ENCODE measurements at places on chromosomes 2 and 18.
A peak's percentile ranks its signal among the peaks of the same experiment; 100 is the strongest.

- no peak for DNase-seq
Measured at GRCh38 chr2:9762164-9762563, 81.1 kb upstream of the TAF1B start.

GRCh38 chr2:215626812-215627281, 191.0 kb upstream of the FN1 start:
- DNase-seq = no peak

DNA sequence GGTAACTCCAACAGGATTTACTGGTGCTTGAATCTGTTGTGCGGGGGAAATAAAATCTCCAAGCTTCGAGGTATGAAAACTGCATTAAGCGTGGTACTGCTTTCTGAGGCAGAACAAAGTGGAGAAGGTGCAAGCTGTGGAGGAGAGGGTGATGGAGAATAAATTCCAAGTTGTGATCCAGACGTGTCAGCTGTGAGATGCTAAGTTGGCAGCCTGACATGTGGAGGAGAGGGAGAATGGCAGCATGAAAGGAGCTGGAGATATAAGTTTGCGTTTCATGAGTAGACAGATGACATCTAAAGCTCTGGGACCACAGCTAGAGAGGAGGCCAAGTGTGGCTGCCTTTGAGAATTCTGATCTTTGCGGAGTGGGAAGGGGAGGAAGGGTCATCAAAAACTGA, 411.8 kb downstream of the FBXO15 start:
- no peak for DNase-seq

GRCh38 chr18:79378536-79379250, 17.0 kb upstream of the NFATC1 start:
- DNase-seq = peak; percentile 68

GRCh38 chr2:223532712-223533111, 69.4 kb downstream of the SCG2 start:
- no peak for DNase-seq

DNA sequence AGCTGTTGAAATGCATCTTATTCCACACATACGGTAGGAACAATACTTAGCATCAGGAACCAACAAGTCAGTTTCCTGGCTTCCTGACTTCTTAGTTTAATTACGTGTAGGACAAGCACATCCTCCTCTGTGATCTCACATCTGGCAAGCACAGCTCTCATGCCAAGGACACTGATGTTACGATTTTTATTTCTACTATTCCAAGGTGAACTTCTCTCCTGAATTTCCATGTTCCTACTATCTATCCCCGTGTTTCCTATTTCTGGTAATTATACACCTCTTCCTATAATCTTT, 374.0 kb downstream of the NCKAP5 start:
- DNase-seq = no peak

DNA sequence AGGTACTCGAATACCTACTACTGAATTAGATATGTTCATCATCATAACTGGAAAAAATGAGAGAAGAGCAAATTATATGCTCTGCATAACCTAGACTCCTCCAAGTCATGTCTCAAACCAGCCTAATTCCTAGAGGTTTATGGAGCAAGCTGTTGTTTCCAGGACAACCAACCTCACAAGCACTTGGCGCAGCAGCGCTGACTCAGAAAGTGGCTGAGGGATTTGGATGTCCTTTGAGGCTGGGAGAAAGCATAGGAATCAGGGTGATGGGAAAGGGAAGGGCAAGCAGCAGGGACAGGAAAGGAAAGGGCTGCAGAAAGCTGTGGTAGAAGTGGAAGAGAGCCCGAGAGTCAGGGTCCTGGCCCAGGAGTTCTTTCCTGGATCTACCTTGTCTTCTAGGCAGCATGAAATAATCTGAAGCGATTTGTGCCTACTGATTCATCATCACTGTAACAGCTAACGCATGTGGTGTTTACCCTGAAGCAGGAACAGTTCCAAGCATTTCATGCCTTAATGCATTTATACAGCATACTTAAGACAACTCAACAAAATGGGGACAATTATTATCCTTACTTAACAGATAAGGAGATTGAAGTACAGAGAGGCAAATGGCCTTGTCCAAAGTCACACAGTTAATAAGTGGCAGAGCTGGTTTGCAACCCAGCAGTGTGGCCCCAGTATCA, 3.7 kb downstream of the PLEK start:
- no peak for DNase-seq

DNA sequence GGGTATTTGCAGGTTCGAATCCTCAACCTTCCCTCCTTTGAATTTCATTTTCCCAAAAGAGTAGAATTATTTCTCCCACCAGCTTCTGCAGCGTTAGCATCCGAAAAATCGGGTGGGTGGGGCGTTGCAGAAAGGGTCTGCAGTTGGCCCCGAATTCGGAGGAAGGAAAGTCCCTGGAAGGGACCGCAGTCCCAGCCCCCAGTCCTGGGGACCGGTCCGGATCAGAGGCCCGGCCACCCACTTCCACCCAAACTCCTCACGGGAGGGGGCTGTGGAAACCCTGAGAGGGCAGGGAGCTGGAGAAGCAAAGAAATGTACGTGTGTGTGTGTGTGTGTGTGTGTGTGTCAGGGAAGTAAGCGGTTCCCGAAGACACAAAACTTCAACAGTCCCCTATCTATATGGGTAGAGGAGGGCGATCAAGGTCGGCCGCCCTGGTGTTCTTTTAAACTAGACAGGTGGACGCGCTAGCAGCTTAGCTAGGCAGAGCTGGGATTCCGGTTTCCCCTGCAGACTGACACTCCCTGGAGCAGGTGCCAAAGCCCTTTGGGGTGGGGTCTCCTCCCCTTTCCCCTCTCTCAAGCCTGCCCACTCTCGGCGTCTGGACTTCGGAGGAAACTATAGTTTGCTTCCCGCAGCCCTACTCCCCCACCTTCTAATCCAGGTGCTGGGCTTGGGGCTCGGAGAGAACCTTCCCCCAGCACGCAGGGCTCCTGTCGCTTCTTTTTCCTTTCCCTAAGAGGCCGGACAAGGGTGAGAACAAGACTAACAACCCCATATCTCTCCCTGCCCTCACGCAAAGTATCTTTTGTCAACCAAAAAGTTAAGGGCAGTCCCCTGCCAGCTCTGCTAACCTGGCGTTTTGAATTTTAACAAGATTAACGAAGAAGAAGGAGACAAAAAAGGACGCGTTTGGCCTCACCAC, 4.8 kb upstream of the ONECUT2 start:
- no peak for DNase-seq

- no peak for DNase-seq
Measured at GRCh38 chr2:238092486-238093035, 7.6 kb upstream of the ESPNL start.

GRCh38 chr18:60549338-60549960, 176.9 kb upstream of the MC4R start:
- DNase-seq = peak; percentile 83
